Right atrium auricular region (tissue), 2 donors: ENCODE measurements at places on chromosomes 2 and 18. TPM values are rescaled to one million over a fixed set of nuclear protein-coding genes. Genes with fewer than 3 reads are reported as not detected.

- no peak for DNase-seq
Observed at GRCh38 chr2:120759543-120760331, 24.1 kb downstream of the GLI2 start.

DNA sequence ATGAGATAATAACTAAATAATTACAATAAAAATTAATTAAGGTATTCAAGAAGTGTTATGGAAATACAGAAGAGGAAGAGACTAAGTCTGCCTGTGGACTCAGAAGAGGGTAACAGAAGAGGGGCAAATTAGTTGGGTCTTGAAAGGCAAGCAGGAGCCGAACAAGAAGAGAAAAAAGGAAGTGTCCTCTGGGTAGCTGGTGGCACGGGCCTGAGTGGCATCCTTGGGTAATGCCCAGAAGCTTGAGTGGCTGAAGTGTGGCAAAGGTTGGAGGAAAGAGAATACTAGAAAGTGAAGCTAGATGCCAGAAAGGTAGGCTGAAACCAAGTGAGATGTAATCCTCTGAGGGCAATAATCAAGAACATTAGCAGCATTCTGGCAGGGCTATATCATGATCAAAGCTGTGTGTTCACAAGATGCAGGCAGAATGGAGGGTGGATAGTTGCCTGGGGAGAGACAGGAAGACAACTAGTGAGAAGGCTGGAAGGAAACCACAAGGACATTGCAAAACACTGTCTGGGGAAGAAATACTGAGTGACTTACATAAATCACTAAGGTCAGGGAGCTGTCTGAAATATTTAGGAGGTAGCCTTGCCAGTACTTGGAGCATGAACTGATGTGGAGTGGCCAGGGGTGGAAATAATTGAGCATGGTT, 16.2 kb downstream of the DOCK10 start:
- no peak for DNase-seq

RNF152 gene
- 11.3 TPM for total RNA-seq

CAPN10 gene
- 14.6 TPM for total RNA-seq

DNA sequence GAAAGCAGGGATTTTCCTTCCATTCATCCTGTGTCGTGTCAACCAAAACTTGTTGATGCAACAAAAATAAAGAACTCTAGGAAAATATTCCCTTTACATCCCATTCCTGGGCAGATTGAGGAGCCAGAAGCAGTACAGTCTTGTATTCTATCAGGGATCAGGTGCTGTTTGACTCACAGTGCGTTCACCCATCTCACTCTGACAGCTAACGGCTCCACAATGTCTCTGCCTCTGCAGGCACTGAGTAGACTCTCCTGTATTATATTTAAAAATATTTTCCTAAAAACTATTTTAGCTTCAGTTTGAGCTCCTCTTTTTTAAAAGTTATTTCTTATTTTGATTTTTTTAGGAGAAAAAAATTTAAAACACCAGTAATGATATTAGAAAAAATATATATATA, 600.6 kb upstream of the SALL3 start:
- no peak for DNase-seq

- DNase-seq, result no peak
Observed at GRCh38 chr2:164061129-164061746, 325.4 kb upstream of the FIGN start.

TSPYL6 gene
- not detected for total RNA-seq

EGR4 gene
- total RNA-seq, result not detected

GRCh38 chr2:86048888-86049287, 56.8 kb downstream of the POLR1A start:
- DNase-seq, result no peak

DNA sequence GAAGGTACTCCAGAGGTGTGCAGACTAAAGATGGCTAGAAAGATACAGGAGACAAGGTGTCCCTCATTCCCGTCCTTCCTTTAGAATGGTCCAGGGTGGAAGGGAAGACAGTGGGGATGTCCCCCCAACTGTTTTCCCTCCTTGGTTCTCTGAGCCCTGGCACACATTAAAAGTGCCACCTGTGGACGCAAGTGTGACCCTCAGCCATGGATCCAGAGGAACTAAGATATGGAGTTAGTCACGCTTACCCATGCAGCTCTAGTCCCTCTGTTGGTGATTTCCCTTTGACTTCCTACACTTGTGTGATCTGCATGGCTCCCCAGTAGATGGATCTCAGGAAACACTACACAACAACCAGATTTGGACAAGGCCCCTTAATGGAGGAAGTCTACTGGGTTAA, 113.1 kb upstream of the SRD5A2 start:
- no peak for DNase-seq

VWA3B gene
- not detected for total RNA-seq

DNA sequence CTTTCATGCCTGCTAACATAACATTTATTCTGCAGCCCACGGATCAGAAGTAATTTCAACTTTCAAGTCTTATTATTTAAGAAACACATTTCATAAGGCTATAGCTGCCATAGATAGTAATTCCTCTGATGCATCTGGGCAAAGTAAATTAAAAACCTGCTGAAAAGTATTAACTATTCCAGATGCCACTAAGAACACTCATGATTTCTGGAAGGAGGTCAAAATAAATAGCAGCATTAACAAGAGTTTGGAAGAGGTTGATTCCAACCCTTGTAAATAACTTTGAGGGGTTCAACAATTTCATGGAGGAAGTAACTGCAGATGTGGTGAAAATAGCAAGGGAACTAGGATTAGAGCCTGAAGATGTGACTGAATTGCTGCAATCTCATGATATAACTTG, 77.6 kb downstream of the CCDC148 start:
- DNase-seq, result no peak

DNA sequence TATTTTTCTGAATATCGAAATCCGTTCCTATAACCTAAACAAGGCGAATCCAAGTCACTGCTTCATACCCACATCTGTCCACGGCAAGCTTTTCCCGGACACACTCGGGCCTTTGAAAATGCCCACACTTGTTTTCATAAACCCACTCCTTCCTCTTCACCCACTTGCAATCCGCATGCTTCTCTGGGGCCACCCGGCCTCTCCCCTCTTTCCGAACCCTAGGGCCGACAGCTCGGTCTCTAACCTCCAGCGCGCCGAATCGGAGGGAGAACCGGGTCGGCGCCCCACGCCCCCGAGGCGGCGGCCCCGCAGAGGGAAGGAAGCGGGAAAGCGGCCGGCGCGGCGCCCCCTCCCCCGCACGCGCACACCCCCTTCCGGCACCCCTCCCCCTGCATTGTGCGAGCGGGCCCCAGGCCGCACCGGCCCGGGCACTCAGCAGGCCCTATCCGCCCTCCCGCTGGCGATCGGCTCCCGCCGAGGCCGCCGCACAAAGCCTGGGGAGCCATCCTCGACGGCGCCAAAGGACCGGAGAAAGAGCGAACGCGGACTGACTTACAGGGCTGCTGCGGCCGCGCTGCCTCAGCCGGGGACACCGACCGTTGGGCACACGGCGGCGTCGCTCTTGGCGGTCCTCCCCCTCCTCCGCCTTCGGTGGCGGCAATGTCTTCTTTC, 467 bp downstream of the PUM2 start:
- no peak for DNase-seq

DNA sequence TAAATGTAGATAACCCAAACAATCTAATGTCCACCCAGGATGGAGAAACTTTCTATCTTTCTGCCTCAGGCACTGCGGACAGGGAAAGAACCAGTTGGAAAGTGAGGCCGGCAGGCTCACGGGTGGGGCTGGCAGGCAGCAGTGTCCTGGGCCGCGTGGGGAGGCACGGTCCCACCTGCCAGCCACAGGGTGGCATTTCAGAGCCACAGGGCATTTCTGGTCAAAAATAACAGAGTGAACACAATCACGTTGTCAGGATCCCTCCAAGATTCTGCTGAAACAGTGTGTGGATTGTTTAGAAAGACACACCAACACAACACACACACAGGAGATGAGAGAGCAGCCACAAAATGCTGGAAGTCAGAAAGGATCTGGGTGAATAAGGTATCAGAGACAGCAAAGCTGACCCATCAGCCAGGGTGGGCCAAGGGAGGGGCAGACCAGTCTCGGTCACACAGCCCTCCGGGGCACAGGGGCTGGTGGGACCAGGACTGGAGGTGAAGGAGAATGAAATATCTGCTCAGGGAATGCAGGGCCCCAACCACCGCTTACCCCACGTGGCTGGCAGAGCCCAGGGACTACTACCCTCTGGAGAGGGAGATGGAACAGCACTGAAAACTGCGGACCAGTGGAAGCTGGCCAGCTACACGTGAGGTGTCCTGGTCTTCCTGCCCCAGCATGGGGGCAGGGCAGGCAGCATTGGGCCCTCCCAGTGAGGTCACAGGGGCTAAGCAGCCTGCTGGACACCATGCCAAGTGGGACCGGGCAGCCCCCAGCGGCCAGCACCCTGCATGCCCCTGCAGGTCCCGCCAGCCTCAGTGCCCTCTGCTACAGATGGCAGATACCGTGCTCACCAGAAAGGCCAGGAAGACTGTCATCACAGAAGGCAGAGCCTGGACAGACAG, 173.9 kb downstream of the HDAC4 start:
- no peak for DNase-seq

AQP4 gene
- total RNA-seq, result 14.9 TPM

GRCh38 chr2:232018181-232018580, 56.7 kb downstream of the DIS3L2 start:
- no peak for DNase-seq

ANKRD62 gene
- not detected for total RNA-seq

L3MBTL4 gene
- total RNA-seq, result 10.5 TPM

DNA sequence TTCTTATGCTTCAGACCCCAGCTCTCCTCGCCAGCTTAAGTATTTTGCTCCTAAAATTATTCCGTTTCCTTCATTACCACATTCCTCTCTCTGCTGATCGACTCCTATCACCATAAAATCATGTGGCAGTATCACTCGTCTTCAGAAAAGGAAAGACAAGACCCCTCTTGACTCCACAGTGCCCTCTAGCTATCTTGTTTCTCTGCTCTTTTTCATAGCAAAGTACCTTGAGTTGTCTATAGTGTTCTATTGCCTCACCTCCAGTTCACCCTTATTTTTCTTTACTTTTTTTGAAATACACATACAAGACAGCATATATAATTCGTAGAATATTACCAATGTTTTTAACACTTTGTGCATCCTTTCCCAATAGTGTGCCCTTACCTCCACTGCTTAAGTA, 273.2 kb upstream of the SIX3 start:
- DNase-seq, result no peak

PLA2R1 gene
- total RNA-seq, result 2.8 TPM

DNA sequence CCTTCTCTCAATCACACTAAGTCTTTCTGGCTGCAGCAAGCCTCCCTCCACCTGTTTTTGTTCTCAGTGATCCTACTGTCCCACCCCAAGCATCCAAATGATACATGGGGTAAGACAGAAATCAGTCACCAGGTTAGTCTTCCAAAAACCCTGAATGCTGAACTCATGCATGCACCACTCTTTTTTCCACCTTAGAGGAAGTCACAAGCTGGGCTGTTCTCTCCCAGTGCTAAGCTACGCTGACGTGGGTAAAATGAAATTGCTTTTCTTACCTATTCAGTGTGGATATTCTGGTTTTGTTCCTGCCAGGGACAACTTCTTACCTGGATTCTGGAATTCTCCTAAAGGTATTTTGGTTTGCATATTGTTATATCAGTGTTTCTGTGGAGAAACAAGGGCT, 54.2 kb downstream of the LANCL1 start:
- no peak for DNase-seq

DNA sequence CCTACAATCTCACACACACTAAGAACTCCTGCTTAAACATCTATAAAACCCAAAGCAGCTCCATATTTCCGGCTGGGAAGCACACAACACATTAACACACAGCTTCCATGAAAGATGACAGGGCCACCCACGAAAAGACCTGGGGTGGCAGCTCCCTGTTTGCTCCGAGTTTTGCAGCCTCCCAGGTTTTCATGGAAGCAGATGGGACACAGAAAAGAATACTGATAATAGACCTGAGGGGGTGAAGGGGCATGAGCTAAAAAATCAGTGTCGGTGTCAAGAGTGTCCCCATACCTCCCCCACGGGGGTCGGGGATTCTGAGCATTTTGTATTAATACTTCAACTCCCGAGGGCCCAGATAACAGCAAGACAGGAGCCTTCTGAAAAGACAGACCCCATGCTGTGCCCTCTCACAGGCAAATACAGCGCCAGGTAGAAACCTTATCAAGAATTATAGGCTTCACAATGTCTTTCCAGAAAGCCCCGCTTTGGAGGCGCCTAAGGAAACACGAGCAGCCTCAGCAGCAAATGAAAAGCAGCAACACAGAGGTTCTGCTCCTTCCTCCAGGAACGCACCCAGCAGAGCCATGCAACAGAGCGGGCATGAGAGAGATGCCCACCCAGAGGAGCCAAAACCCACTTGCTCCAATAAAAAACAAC, 50.5 kb downstream of the ZNF516 start:
- no peak for DNase-seq

GRCh38 chr2:10597956-10598355, 91.8 kb downstream of the NOL10 start:
- no peak for DNase-seq

- no peak for DNase-seq
Observed at GRCh38 chr2:85131116-85131515, 2.1 kb upstream of the TCF7L1 start.

NT5DC4 gene
- not detected for total RNA-seq

- no peak for DNase-seq
Observed at GRCh38 chr2:217142649-217143266, 282.9 kb upstream of the TNP1 start.

DNA sequence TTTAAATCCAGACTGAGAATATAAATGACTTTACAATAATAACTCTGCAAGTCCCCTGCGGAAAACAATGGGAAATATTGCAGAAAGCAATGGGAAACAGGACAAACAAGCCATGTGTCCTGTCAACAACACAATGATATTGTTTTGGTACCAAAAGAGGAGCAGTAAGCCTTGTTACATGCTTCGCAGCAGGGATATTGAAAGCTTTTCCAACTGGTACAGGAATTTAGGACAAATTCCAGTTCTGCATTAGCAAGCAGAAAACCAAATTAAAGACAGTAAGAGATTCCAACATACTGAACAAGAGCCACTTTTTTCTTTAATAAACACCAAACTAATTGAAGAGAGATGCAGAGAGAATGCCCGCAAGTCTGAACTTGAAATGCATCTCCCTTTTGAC, 30.0 kb downstream of the FRZB start:
- no peak for DNase-seq

DNA sequence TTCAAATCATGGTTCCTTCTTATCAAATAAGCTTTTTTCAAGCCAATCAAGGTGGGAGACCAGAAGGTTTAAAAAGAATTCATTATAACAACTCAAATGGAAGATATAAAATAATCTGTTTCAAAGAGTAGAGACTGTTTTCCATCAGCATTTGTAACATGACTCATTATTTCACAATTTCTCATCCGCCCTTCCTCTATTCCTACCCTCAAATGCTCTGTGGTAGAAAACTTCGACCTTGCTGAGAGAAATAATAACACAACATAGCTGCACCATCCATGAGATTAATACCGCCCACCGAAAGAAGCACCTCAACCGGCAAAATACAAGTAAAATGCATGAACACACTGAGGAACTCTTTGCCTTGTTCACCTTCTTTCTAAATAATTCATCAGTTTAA, 2039.2 kb upstream of the CELF4 start:
- no peak for DNase-seq

SERPINB13 gene
- not detected for total RNA-seq

ABHD1 gene
- total RNA-seq, result 0.90 TPM

DNA sequence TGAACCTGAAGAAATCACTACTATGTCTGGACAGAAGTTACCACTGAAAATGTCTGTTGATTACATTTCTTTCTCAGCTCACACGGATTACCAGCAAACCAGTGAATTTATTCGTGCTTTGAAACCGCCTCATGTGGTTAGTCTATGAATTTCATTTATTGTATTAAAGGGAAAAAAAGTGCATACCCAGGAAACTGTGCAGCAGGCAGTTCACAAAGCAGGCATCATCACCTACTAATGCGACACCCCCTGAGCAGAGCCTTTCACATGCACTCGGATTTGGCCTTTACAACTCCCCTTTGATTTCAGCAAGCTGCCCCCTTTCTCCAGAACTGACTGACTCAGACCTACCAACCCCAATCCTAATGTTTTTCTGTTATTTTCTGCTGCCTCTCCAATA, 20.1 kb downstream of the CPSF3 start:
- DNase-seq, result no peak
